ENCODE measurements at places on chromosomes 11 and 22.

- DNase-seq: no peak
Measured at GRCh38 chr11:27718346-27718862, 18.1 kb upstream of the BDNF start.

- no peak for DNase-seq
Measured at GRCh38 chr11:11207428-11207827, 145.6 kb downstream of the CSNK2A3 start.

- DNase-seq: no peak
Measured at GRCh38 chr11:2570211-2570811, 125.5 kb downstream of the KCNQ1 start.

- no peak for DNase-seq
Measured at GRCh38 chr22:29647954-29648737, 44.7 kb downstream of the NF2 start.

DNA sequence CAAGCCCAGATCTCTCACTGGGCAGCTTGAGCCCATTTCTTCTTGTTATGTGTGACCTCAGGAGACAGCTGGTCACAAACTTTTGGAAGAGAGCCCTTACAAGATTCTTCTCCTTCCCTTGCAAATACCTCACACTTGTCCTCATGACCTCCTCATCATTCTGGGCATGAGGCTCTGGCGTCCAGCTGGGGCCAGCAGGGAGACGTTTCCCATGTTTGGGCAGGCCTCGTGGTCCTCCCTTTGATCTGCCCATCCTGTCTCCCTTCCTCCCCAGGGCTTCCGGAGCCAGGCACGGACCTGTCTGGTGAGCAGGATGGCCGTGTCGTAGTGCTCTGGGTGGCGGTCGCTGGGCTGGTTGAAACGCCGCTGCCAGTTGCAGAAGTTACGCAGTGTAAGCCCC lies 9.7 kb downstream of the ADAMTS8 start:
- no peak for DNase-seq

DNA sequence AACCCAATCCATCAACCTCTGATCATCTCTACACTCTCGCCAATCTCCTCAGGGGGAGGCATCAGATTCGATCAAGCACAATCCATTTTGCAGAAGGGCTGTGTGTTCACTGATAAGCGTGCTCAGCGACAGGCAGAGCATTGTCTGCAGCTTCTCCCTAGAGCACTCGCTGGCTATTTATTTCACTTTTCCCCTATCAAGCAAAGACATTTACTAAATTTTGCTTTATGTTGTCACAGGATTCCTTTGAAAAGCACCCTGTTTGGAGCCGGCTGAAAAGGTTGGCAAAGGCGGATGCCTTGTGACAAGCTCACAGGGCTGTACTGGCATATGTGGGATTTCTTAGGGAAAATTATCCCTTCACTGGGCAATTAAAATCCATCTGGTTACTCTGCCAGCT lies 1381.5 kb upstream of the TENM4 start:
- no peak for DNase-seq

- no peak for DNase-seq
Measured at GRCh38 chr11:75303544-75304224, 47.8 kb downstream of the ARRB1 start.

GRCh38 chr11:120095516-120095915 lies 42.4 kb downstream of the TRIM29 start:
- DNase-seq: no peak

DNA sequence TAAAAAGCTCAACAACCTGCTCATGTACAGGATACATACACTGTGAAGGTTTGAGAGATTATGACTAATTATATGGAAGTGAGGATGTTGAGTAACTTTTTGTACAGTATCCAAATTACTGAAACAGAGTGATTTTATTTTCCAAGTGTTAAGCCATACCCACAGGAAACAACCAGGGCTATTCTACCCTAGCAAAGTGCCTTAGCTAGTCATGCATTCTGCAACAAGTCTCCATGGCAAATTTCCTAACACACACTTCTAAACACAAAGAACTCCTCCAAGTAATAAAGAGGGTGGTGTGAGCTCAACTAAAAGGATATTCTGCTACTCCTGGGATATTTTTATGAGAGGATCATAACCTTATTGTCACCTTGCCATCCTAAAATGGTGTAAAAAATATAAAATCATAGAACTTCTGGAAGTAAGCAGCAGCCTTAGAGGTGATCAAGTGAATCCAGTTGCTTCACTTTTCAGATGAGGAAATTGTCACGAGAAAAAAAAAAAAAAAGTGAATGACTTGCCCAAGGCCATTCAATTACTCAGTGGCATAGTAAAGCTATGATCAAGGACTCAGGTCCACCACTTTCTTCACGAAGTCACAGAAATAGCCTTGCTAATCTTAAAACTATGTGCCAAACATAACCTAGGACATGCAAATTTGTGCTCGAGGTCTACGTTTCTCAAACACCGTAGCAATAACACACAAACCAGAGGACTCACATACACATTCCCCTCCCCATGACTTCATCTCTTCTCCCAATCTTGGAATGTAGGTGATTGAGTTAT lies 4.2 kb downstream of the LGR4 start:
- no peak for DNase-seq

DNA sequence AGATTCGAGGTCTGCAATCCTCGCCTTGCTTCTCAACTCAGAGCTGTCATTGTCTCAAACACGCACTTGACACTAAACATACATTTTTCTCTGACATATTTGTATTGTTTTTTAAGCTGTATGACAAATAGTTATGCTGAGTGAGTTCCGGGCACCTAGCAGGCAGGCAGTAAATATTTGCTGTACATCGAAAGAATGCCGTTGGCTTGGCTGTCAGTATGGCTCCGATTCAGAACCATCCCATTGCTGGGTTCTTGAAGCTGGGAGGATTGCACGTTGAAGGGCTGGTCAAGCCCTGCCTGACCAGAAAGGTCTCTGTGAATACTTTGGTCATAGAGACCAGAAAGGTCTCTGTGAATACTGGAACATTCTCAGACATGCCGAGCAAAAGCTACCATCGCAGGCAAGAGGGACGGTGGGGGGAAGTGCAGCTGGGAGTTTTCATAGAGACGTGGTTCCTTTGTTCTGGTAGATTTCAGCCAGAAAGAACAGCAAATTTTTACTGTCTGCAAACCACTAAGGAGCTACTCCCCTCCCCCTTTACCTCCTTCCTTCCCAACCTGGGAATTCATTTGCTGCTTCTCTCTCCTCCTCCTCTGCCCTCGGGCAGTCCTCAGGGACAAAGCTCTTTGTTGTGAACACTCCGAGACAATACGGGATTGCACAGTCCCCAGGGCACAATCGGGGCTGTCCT lies 202.2 kb upstream of the SORL1-AS1 start:
- DNase-seq: no peak

GRCh38 chr11:27234043-27234668 lies 128.9 kb downstream of the CCDC34 start:
- DNase-seq: peak; percentile 61

GRCh38 chr22:44297470-44298061 lies 15.2 kb downstream of the SHISAL1 start:
- DNase-seq: no peak

GRCh38 chr11:122848186-122848585 lies 9.9 kb downstream of the CRTAM start:
- no peak for DNase-seq

DNA sequence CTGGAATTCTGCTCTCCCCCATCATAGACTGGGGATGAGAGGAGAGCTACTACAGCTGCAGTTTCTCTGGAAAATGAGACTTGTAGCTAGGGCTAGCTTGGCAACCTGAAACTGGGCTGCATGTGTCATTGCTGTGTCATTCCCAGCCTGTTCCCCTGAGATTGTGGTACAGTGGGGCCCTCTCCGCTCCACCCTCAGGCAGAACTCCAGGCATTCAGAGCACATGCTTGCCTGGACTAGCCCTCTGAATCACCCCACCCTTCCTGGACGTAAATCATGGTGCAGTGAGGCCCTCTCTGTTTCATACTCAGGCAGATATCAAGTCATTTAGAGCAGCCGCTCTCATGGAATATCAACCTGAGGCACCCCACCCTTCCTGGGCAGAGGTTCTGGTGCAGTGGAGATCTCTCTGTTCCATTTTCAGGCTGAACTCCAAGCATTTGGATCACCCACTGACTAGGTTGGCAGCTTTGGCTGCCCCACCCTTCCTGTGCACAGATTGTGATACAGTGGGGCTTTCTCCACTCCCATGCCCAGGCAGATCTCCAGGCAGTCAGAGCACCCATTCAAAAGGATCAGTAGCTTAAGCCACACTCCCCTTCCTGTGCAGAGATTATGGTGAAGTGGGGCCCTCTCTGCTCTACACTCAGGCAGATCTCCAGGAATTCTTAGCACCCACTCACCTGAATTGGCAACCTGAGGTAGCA lies 274.4 kb downstream of the C11orf87 start:
- no peak for DNase-seq

DNA sequence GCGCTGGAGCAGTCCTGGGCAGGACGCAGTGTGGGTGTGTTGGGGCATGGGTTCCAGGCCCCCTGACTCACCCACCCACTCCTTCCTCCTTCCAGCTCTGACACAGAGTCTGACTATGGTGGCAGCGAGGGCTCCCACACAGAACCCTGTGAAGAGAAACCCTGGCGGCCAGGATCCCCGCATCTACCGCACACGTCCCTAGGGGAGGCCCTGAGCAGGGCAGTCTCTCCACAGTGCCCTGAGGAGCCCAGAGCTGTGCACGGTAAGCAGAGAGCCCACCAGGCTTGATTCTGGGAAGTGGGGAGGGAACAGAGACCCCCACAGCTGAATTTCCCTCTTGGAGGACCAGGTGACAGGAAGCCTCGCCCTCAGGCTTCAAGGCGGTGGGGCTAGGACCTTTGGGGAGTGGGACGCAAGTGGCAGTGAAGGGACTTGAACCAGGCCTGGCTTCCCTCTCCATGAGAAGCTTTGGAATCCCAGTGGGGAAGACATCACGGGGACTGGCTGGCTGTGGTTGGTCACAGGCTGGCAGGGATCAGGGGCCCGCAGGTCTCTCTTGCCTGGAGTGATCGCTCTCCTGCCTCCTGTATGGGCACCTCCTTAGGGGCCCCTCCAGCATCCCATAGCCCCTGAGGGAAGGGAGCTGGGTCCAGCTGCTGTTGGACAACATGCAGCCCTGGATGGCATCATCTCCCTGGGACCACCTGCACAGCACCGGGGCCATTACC lies 96.4 kb upstream of the PARVA start:
- no peak for DNase-seq

- DNase-seq: no peak
Measured at GRCh38 chr11:57340039-57340615, 2.0 kb downstream of the P2RX3 start.

DNA sequence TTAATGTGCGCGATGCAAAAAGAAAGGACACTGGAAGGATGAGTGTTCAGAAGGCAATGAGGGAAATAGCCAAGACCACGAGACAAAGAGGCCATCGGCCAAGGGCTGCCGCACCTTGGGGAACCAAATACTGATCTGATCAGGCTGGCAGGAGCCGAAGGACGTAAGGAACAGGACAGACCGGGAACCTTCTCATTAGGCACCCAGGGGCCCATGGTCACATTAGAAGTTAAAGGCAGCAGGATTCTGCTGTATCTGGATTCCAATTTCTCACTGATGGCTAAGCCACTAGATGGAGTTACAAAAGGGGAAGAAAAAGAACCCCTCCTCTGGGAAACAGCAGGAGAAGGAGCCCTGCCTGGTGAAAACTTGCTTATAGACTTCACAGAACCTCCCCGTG lies 28.8 kb upstream of the CPT1A start:
- no peak for DNase-seq

GRCh38 chr11:129268371-129268770 lies 76.2 kb upstream of the ARHGAP32 start:
- DNase-seq: no peak

GRCh38 chr11:78691215-78691614 lies 116.6 kb upstream of the NARS2 start:
- no peak for DNase-seq

DNA sequence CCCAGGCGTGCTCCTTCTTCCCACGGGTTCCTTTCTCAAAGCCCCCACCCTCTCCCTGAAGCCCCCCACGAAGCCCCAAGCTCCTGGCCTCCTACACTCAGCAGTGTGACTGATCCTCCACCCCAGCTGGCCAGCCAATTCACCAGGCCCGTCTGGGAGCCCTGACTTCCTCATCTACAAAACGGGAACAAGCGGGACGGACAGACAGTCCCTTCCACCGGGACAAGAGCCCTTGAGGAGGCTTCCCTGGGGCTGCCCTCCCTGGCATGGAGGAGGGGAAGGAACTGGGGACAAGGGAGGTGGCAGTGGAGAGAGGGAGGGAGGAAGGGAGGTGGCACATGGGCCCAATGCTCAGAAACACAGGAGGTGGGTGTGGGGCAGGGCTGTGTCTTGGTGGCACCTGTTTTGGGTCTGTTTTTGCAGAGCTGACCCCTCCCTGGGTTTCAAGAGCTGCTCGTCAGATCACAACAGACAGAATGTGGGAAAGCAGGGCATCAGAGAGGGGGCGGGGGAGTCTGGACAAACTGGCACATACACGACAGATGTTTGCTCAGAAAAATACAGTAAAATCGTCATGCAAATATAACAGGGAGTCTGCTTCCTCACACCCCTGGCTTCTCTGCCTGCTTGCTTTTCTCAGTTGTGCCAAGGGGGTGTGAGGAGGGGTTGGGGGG lies 56.8 kb downstream of the ELFN2 start:
- DNase-seq: no peak

DNA sequence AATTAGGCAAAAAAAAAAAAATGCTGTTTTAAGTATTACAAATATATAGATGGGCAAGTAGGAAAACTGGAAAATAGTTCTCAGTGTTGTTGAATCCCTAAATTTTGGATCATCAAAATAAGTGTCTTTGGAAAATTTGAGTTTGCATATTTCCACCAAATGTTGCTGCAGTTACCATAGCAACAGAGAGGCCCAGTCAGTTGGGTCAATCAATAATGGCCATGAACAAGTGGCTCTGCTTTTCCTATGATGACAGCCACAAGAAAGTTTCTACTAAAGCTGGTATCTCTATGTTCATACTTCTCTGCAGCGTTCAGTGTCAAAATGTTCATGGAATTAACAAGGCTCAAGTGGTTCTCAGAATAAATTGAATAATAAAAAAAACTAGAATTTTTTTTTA lies 79.1 kb downstream of the SERGEF start:
- no peak for DNase-seq

DNA sequence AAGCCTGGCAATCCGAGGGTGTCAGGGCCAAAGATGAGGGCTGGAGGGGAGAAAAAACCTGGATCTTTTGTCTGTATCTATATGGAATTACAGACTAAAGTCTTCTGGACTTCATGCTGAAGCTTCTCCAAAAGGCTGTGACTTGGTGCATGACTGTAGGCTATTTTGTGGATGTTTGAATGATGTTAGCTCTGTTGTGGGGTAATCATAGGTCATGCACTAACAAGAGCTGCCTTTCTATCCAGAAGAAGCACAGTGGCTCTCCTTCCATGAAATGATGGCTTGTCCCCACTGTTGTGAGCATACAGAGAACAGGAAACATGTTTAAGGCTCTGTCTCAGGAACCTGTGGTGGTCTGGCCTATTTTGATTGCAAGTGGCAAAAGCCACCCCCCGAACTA lies 263.3 kb upstream of the PLET1 start:
- no peak for DNase-seq

GRCh38 chr11:117918366-117919255 lies 10.6 kb downstream of the TMPRSS13 start:
- DNase-seq: no peak

Data from GM10248 (cell line).